ENCODE measurements at places on chromosomes 5 and 9. TPM values are rescaled to one million over a fixed set of nuclear protein-coding genes. Genes with fewer than 3 reads are reported as not detected.

The FAM163B gene
- not detected for polyA plus RNA-seq

The SPATA9 gene
- 0.75 TPM for polyA plus RNA-seq

The TPM2 gene
- polyA plus RNA-seq: 1,927 TPM

The LIX1 gene
- not detected for polyA plus RNA-seq

The GNA14 gene
- polyA plus RNA-seq: 0.25 TPM

The RASEF gene
- 0.28 TPM for polyA plus RNA-seq

The CDC14B gene
- polyA plus RNA-seq: 38.0 TPM

The RNF208 gene
- 0.34 TPM for polyA plus RNA-seq

The PCA3 gene
- polyA plus RNA-seq: not detected

The ZDHHC11B gene
- not detected for polyA plus RNA-seq

The LHX2 gene
- 0.02 TPM for polyA plus RNA-seq

The LCN2 gene
- polyA plus RNA-seq: not detected

The GABRP gene
- polyA plus RNA-seq: not detected

The IRX1 gene
- not detected for polyA plus RNA-seq

The P4HA2 gene
- 184 TPM for polyA plus RNA-seq

The WHRN gene
- polyA plus RNA-seq: 0.16 TPM

The PITX1 gene
- polyA plus RNA-seq: 7.0 TPM

The TLE4 gene
- 27.5 TPM for polyA plus RNA-seq

The CA9 gene
- polyA plus RNA-seq: not detected

The ATP10B gene
- polyA plus RNA-seq: not detected

The MEIKIN gene
- polyA plus RNA-seq: not detected

The KIF20A gene
- 68.7 TPM for polyA plus RNA-seq

The TTC23L gene
- 0.19 TPM for polyA plus RNA-seq

The UBE2QL1 gene
- not detected for polyA plus RNA-seq

The C1QTNF2 gene
- polyA plus RNA-seq: 2.3 TPM

The CCL27 gene
- polyA plus RNA-seq: 0.09 TPM

The CCNG1 gene
- 173 TPM for polyA plus RNA-seq

The REEP2 gene
- polyA plus RNA-seq: 17.7 TPM

The ADGRV1 gene
- polyA plus RNA-seq: 0.06 TPM

The CDH18 gene
- 0.16 TPM for polyA plus RNA-seq

The GABRB2 gene
- 0.01 TPM for polyA plus RNA-seq

The MVB12B gene
- polyA plus RNA-seq: 4.6 TPM

The FOXD4L4 gene
- polyA plus RNA-seq: not detected

The PELO gene
- polyA plus RNA-seq: 30.5 TPM

The ARHGEF28 gene
- polyA plus RNA-seq: 2.3 TPM

The STKLD1 gene
- polyA plus RNA-seq: 0.79 TPM

The MZB1 gene
- not detected for polyA plus RNA-seq

The BNC2 gene
- 27.5 TPM for polyA plus RNA-seq

The LHX6 gene
- polyA plus RNA-seq: 0.09 TPM

The FGFR4 gene
- polyA plus RNA-seq: 5.6 TPM

The CFAP157 gene
- not detected for polyA plus RNA-seq

The PRUNE2 gene
- polyA plus RNA-seq: 5.4 TPM

The PCDHGB7 gene
- polyA plus RNA-seq: 15.3 TPM

The CCL21 gene
- polyA plus RNA-seq: not detected

The IL5 gene
- not detected for polyA plus RNA-seq

The TMEM252 gene
- not detected for polyA plus RNA-seq

The WNT8A gene
- polyA plus RNA-seq: not detected

The CDH12 gene
- polyA plus RNA-seq: not detected

The RARS1 gene
- polyA plus RNA-seq: 137 TPM

The KIF4B gene
- polyA plus RNA-seq: 0.01 TPM

The SLC46A2 gene
- not detected for polyA plus RNA-seq

The FABP6 gene
- polyA plus RNA-seq: not detected

The CCDC152 gene
- polyA plus RNA-seq: 1.4 TPM

The PCDHGB2 gene
- polyA plus RNA-seq: 5.7 TPM
